ENCODE measurements at places on chromosomes 2 and 18.

GRCh38 chr2:150041722-150042425 lies 445.6 kb downstream of the RND3 start:
- peak; percentile 65 for DNase-seq

GRCh38 chr2:73889206-73889605 lies 3.6 kb upstream of the ACTG2 start:
- DNase-seq = no peak

DNA sequence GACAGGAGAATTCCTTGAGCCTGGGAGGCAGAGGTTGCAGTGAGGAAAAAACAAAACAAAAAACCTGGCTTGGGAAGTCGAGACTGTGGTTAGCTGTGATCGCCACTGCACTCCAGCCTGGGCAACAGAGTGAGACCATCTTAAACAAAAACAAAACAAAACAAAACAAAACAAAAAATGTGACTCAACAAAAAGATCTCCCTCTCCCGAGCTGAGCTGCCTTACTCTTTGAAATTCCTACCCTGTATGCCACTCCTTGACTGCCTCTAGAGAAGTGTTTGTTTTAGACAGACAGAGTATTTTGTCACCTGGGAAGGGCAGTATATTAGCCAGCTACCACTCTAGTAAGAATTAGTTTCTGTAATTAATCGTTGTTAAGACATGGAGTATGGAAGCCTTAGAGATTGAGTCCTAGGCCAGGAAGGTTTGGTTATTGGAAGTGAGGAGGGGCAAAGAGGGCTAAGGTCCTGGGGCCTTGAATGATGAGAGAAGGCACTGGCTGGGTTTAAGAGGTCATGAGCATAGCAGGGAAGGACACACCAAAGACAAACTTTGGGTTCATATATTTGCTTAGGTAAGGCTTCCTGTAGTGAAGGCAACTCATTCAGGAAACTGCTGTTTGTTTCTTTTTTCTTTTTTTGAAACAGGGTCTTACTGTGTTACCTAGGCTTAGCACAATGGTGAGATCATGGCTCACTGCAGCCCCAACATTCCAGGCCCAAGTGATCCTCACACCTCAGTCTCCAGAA lies 56.0 kb downstream of the HAUS1 start:
- DNase-seq = peak; percentile 35

DNA sequence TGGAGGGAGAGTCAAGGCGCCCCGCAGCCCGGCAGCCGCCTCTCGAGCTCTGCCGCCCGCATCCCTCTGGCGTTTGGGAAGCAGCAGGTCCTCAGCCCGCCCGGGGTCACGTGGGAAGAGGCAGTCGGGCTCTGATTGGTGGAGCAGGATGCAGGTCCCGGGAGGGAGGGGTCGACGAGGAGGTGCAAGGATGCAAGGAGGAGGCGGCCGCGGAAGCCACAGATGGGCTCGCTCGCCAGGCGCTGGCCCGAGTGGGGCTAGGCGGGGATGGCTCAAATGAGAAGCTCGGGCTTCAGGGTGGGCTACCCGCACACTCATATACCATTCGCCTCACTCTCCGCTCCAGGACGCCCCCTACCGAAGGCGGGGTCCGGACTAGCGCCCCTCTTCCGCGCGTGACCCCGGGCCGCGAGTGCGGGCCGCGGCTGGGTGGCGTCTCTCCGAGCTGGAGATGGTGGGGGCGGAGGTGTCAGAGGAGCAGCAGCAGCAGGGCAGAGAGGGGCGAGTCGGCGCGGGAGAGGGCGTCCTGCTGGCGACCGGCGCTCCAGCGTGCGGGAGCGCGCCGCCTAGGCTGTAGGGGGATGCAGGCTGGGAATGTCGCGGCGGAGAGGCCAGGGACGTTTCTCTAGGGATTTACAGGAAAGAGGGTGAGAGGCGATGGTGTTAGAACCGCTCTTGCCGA lies at the start of gene TMEFF2:
Gene TMEFF2, minus strand, starts transcription at position 68 of the 682 bp plus-strand sequence. CDS start 409 bp downstream, outside the sequence.
- DNase-seq = peak; percentile 96

GRCh38 chr2:12469141-12469561 lies 247.6 kb upstream of the TRIB2 start:
- no peak for DNase-seq

GRCh38 chr18:22879293-22879692 lies 53.8 kb upstream of the RBBP8 start:
- no peak for DNase-seq

DNA sequence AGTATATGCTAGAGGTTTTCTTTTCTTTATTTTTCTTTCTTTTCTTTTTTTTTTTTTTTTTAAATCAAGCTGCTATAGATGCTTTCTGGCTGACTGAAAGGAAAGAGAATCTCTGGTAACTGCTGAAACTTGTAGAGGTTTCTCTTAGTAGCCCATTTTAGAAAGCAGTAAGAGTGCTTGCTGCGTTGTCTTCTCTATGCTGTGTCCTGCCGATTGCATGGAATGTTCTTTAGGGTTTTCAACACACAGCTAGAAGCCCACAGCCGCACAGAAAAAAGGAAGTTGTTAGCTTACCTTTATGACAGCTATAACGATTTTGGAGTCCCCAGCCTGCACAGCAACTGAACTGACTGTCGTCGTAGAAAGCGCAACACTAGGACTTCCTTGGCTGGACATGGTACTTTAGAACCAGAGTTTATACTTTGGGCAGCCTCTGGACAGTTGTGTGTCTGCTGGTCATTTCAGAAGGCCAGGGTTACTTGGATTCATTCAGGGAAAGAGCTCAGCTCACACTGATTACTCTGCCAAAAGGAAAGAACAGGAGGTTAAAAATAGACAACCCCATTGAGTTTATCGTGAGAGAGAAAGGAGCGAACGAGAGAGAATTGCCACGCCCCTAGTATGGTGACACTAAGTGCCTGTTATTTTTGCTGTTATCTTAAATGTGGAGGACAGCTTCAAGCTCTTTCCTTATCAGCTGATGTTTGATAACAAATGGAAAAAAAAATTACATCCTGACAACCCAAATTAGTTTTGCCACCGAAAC lies at the start of gene CCDC141:
Gene CCDC141, minus strand, starts transcription at position 592 of the 766 bp plus-strand sequence. Its CDS starts 196 bp downstream, at position 396.
- no peak for DNase-seq

- peak; percentile 8 for DNase-seq
Observed at GRCh38 chr2:96831679-96832078, 12.1 kb downstream of the ANKRD23 start.

GRCh38 chr18:3451989-3452749 lies 2.2 kb downstream of the TGIF1 start:
- DNase-seq = peak; percentile 68
